CD4-positive, alpha-beta T cell treated with Interleukin-21 for 1 hour (primary cell): ENCODE measurements at places on chromosomes 1 and 21.

- peak; percentile 35 for DNase-seq
Measured at GRCh38 chr1:20233394-20233793, 47.1 kb upstream of the PLA2G2C start.

DNA sequence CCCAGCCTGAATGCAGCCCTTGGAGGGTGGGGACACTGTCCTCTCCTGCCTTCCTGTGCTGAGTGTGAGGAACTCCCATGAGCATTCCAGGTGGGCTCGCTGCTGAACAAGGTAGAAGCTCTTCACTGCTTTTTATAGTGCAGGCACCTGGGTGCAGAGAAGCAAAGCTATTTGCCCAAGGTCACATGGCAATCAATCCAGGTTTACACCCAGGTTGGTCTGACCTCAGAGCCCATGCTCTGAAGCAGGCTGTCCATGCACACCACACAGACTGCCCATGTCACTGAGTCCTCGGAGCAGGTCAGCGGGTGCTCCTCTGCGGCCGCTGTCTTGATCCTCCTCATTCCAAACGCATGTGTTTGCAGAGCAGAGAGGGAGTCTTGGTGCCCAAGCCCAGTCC lies 323.4 kb upstream of the VAMP3 start:
- no peak for DNase-seq

GRCh38 chr1:77170687-77171086 lies 48.5 kb downstream of the PIGK start:
- DNase-seq, result no peak

DNA sequence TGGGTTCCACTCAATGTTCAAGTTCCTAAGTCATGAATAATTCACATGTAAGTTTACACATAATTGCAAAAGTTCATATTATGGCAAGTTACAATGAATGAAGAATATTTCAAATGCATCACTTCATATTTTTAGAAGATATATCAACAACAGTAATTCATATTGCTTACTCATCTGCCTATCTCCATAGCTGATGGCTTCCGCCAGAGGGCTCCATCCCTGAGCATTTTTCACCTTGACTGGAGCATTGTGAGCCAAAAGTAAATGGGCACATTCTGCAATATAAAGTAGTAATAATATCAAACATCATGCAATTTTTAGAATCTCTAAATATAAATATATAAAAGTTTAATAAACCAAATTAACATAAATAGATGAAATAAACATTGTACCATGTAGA lies 29.8 kb downstream of the ANKRD13C start:
- no peak for DNase-seq

- no peak for DNase-seq
Measured at GRCh38 chr1:31798433-31799195, 17.2 kb downstream of the SPOCD1 start.

DNA sequence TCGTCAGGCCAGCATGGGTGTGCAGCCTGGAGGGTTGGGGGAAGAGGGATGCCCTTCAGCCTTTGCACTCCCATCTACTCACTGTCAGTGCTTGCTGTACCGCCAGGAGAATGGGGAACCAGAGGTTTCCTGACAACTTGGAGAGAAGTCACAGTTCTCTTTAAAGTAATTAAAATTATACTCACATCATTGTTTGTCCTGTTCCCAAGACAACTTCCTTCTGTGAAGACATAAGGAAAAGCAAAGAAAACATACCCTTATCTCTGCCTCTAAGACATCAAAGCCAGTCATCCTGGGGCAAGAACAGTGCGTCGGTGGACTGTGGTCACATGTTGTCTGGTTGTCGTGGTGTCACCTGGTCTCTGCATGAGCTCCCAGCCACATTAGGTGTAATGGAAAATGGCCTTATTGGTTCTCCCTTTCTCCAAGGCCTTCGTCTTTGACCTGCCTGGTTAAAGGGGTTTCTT lies 17.6 kb downstream of the TRAF5 start:
- no peak for DNase-seq

- no peak for DNase-seq
Measured at GRCh38 chr1:211333906-211334305, 7.3 kb downstream of the TRAF5 start.

- no peak for DNase-seq
Measured at GRCh38 chr21:31310750-31311149, 33.3 kb downstream of the TIAM1 start.

DNA sequence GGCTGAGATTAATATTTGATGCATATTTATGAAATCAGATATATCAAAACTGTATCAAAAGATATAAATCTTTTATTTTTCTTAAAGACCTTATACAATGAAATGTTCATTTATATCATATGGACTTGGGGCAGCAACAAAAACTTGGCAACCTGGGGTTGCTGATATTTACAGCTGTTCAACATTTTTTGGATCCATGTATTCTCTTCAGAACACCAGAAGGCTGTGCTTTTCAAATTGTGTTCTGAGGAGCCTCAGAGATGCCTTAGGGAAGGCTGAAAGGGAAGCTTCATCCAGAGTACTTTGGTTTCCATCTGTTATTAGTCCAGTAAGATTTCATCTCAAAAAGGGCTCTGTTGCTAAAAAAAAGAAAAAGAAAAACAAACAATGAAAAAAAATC lies 94.8 kb downstream of the DISC1 start:
- no peak for DNase-seq

- no peak for DNase-seq
Measured at GRCh38 chr1:84089465-84089864, 54.6 kb upstream of the PRKACB start.

- DNase-seq, result no peak
Measured at GRCh38 chr1:39431927-39432326, 59.5 kb upstream of the BMP8A start.
